ENCODE measurements at places on chromosomes 6 and 20.

DNA sequence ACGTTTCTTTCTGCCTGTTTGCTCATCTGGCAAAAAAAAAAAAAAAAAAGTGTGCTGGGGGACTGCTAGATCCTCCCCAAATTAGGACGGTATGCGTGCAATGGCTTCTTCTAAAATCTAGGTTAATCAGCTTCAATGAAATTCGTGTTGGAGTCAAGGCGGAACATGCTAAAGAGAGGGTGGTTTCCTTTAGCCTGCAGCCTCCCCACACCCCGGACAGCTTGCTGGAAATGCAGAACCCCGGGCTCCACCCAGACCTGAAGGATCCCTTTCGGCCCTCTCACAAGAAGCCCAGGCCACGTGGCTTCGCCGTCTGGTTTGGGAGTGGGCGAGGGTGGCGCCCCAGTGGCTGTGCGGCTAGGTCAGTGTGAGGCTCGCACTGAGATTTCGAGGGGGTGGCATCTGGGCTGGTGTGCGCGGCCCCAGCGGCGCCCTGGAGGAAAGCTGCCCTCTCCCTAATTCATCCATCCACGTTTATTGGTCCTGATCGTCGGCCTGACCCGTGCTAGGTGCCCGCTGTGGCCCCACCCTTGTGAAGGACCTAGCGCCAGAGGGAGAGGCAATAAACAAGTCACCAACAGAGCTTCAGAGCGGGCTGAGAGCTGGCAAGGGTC, 49.0 kb downstream of the APCDD1L start:
- no peak for DNase-seq

DNA sequence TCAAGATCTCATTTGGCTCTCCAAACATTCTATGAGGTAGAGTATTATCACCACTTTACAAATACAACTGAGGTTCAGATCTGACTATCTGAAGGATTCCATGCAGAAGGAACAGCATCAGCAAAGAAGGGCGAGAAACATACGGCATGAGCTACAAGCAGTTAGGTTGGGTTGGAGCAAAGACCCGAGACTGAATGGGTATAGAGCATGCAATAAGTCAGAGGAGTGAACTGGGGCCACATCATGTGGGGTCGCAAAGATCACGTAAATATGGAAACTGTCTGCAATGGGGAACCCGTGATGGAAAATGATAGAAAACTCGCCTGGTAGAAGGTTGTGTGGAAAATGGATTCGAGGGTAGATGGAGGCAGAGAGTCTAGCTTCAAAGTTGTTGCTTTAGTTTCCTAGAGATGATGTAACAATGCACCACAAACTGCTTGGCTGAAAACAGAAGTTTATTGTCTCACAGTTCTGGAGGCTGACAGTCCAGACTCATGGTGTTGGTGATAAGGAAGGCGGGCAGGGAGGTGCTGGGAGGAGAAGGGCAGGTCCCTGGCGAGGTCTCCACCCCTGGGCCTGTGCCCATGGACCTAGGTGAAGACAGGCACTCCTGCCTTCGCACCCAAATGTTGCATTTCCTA, 44.3 kb upstream of the BCLAF1 start:
- DNase-seq, result peak; percentile 11

DNA sequence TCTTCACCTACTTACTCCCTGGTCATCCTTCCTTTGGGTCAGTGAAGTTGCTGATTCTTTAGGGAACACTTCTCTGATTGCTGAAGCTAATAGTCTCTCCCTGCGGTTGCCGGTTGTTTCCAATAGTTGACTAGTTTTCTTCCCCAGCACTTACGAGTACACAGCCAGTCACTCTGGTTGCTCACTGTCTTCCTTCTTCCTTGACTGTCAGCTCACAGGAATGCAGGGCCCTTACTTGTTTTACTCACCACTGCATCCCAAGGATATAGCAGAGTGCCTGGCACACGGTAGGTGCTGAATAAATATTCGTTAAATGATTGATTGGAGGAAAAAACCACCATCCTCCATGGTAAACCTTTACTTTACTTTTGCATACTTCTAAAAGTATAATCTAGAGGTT, 345.0 kb downstream of the QKI start:
- no peak for DNase-seq

GRCh38 chr6:134173366-134173725, 120.9 kb upstream of the SLC2A12 start:
- DNase-seq, result peak; percentile 47

DNA sequence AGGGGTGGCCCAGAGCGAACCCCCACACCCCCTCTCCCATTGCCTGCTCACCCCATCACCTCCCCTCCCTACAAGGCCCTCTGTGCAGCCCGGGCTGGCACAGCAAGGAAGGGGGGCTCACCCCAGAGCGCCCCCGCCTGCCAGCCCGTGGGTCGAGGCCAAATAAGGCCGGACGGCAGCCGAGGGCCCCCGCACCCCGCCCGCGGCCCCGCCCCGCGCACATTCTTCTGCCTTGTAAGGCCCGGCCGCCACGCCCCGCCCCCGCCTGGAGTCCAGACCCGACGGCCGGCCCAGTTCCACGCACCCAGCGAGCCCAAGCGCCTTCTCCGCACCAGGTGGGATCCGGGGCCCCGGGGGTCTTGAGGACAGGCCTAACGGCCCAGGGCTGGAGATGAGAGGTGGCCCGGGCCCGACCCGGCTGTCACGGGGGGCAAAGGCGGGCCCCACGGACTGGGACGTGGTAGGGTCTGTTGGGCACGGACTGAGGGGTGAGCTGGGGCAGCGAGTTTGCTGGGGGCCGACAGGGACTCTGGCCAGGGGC, at the start of gene MYL9:
Gene MYL9 (plus strand): TSS at position 293 of the 541 bp plus-strand sequence. CDS start 3,366 bp downstream, outside the sequence.
- peak; percentile 77 for DNase-seq

- no peak for DNase-seq
Measured at GRCh38 chr6:16179970-16180431, 51.1 kb downstream of the MYLIP start.

GRCh38 chr6:7631466-7631865, 41.5 kb downstream of the SNRNP48 start:
- DNase-seq, result no peak

GRCh38 chr6:9248133-9248532, 812.8 kb upstream of the SLC35B3 start:
- DNase-seq, result no peak

GRCh38 chr6:68876792-68877493, 241.9 kb downstream of the ADGRB3 start:
- peak; percentile 46 for DNase-seq

GRCh38 chr6:156943816-156944215, 166.6 kb downstream of the ARID1B start:
- no peak for DNase-seq

DNA sequence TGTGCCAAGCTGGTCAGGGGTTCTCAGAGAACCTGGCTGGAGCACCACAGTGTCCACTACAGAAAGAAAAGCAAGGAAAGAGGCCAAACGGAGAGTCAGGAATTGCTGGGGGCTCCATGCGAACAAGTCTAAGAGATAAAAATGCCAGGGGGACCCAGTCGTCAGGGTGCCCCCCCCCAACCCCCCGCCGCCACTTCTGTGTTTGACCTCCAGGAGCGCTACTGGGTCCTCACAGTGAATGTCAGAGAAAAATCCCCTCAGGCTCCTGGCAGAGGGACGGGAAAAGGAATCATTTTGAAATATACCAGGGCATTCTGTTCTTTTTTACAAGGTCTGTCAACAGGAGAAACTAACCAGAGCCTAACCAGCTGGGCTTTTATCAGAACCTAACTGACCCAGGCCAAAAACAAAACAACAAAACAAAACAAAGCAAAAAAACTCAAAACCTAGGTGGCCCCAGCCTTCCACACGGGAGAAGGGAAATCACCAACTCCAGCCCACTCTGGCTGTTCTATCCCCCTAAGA, 17.9 kb upstream of the NELFCD start:
- DNase-seq, result no peak

DNA sequence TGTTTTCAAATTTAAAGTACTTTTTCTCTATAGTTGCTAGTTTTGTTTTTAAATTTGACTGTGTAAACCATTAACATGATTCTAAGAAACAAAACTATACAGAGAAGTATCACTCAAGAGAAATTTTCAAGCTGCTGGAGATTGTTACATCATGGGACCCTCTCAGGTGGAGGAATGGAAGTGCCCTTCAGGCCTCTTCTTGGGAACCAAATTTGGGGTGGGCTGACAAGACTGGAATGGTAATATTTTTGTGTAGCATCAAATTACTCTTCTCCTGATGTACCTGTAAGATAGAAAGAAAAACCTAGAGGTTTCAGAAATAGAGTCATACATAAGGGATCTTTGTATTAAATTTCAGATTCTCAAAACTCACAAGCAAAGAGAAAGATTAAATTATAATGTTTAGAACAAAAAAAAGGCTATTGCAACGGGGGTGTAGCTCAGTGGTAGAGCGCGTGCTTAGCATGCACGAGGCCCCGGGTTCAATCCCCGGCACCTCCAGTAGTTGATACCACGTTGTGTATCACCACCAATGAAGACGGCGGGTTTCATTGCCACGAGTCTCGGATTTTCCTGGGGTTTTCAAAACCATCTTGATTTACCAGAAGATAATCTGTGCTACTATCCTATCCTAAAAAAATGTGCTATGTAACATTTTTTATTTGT, 193.7 kb downstream of the GPX5 start:
- no peak for DNase-seq

- no peak for DNase-seq
Measured at GRCh38 chr6:10418361-10418861, 3.5 kb upstream of the TFAP2A start.

DNA sequence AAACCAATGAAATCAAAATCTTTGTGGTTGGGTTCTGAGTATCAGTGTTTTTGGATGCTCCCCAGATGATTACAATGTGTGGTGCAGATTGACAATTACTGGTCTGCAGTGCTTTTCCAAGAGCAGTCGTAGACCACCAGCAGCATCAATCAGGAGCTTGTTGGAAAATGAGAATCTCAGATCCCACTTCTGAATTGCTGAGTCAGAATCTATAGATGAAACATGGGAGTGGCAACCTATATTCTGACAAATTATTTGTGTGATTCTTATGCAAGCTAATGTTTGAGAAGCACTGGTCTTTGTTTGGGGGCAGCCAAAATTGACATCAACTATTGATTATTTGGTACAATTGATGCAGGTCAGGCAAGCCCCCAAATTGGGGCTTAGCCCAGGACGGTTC, 539.9 kb upstream of the BTBD3 start:
- no peak for DNase-seq

- no peak for DNase-seq
Measured at GRCh38 chr6:49430187-49430586, 32.9 kb downstream of the MMUT start.

- no peak for DNase-seq
Measured at GRCh38 chr6:68572975-68573374, 62.1 kb upstream of the ADGRB3 start.
